Mucosa of descending colon (tissue), 3 donors: ENCODE measurements at places on chromosomes 11 and 22. TPM values are rescaled to one million over a fixed set of nuclear protein-coding genes. Genes with fewer than 3 reads are reported as not detected.
A peak's percentile ranks its signal among the peaks of the same experiment; 100 is the strongest.

DNA sequence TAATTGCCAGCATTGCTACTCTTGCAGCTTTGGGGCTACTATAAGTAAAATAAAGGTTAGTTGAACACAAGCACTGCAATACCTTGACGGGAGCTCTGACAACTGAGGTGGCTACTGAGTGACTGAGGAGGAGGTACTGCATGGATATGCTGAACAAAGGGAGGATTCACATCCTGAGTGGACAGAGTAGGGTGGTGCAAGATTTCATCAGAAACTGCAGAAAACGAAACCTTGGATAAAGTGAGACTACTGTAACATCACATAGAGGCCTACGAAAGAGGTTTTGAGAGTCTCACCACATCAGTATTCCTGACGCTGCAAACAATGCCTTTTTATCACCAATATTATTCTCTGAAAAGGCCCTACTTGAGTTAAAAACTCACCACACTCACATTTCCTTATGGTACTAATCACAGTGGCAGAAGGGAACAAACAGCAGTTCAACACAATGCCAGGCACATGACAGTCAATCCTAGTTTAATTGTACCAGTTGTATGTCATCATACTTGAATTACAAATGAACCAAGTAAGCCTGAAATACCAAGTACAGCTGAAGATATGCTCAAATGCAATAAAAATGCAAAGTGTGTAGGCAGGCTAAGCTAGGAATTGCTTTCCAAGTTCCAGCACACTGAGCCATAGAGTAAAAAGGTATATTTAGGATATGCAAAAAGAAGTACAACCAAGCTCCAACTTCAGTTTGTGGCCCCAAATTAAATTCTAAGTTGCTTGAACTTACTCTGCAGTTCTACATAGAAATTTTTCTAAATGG is 4.0 kb upstream of the GPR83 start:
- DNase-seq, result no peak

DNA sequence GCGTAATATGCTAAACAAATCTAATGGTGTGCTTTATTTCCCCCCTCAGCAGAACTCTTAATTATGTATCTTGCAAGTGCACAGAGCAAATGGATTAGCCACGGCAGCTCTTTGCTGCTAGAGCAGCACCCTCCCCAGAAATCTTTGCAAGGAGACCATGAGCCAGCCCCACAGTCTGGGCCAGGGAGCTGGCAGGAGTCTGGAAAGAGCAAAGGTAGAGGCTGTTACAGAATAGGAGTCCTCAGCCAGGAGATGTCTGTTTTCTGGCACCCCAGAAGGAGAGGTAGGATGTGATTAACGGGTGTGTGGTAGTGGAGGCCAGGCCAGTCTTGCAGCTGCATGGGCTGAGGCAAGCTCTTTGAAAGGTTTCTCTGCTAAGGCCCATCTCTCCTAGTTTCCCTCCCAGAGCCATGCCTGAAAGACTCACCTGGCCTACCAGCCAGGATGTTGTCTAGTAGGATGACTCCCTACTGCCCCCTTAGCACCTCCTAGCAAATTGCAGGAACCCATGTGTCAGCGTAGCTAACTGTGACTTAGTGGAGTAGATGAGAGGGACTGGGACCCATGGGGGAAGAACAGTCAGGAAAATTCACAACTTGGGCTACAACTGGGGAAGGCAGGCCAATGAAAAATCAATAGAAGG is 557.2 kb downstream of the BUD13 start:
- DNase-seq, result no peak

DNA sequence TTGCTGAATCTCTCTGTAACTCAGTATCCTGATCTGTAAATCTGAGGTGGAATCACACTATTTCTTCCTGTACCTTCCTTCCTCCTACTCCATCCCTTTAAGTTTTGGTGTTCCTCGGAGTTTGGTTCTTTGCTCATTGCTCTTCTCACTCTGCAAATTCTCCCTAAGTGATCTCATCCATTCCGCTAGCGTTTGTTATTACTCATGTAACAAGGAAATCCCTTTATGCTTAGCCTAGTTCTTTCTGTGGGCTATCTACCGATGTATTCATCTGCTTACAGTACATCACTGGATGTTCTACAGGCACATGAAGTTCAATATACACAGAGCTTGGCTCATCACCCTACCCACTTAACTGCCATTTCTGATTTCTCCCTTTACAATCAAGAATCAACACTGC is 1.6 kb upstream of the CEP295 start:
- no peak for DNase-seq

GRCh38 chr11:124167826-124168231 is 15.3 kb upstream of the OR10D3 start:
- no peak for DNase-seq

DNA sequence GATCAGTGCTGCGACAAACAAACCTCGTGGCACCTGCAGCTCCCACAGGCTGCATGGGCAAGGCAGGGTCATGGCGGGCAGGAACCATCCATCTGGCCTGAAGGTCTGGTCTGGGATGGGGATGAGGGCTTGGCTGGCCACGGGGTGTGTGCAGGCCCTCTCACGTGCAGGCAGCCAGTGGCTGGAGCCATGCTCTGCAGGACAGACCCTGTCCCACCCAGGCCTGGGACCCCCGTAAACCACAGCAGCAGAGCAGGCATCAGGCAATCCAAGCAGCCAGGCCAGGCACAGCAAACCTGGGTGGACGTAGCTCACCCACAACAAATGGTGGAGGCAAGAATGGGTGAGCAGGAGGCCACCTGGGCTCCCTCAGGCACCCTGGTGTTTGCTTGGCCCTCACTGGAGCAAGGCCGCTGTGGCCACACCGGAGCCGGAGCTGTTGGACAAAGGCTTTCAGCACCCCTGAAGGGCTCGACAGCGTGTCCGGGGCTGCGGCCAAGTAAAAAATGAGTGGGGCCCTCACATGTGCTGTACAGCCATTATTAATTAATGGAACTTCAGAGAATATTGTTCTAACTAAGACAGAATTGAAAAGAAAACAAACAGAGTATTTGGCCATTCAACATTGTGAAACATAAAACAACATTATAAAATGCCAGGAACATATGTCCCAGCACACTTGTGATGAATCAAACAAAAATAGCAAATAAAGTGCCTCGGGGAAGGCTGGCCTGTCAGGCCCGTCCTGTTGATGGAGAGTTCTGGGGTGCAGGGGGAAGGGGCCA is 24.0 kb upstream of the GNB1L start:
- no peak for DNase-seq

DNA sequence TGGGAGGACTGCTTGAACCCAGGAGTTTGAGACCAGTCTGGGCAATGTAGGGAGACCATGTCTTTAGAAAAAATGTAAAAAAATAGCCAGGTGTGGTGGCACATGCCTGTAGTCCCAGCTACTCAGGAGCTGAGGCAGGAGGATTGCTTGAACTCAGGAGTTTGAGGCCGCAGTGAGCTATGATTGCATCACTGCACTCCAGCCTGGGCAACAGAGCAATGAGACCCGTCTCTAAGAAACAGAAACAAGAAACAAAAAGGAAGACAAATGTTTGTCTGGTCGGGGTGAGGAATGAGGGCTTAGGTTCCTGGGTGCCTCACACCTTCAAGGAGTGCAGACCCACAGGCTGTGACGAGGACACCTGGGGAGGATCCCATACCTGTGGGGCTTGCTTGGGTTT is 191.9 kb downstream of the CEP164 start:
- no peak for DNase-seq

DNA sequence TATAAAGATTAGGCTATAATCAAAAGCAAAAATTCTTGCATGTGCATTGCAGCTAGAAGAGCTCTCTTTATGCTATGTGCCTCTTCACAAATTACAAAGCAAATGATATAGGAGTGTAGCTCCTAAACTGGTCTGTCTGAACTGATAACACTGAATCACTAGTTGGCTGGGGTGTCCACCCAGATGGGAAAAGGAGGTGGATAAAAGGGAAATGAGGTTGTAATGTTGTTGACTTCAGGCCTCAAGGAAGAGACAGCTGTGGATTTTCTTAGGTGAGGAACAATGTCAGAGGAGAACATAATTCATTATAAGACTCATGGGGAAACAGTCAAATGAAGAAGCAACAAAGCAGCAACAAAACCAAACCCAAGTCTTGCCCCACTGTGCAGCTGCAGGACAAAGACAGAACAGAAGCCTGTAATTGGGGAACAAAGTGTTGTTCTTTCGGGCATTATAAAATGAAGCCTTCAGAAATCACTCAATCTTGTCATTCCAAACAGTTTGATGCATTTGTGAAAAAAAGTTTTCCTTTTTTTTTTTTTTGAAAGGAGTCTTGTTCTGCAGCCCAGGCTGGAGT is 130.1 kb upstream of the DDI1 start:
- DNase-seq, result no peak

- no peak for DNase-seq
These were observed 785 bp downstream of the WT1 start for GRCh38 chr11:32434356-32435151.

DNA sequence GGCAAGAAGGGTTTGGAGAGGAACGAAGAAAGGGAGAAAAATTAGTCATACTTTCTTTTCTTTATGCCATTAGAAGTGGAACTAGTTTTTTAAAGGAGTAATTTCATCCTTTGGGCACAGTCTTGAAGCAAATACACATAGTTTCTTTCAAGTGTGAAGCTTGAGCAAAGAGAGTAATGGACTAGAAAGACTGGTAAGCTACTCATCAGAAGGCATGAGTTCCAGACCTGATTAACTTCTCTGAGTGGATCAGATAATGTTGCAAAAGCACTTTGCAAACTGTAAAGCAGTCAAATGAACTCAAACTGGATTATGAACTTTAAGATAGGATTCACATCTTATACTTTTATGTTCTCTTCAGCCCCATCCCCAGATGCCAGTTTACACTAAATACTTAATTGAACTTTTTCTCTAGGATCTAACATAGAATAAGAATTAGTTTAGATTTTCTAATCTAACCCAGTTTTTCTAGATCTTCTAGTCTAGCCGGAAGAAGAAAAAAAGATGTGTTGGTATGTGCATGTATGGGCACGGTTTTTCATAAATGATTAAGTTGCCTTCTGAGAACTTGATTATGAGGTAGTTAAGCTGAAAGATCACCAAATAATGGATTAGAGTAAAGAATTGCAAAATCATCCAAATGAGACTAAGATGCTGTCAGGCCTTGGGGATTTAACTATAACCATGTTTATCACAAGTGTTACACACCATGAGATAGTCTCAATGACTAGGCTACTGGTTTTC is 2.5 kb downstream of the DDIAS start:
- DNase-seq, result no peak

DNA sequence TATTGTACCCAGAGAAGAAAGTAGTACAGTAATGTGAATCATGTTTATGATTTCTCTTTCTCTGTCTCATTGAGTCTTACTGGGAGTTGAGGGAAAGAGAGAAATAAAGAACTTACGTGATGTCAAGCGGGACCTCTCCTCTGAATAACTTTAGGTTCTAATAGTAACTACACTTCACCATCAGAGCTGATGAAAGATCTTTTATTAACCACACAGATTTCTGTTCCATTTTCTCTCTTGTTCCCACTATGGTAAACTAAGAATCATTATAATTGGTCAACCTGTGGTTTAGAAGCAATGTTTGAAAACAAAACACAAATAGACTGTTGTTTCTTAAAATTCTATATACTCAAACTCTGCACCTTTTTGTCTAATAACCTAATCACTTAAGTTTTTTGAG is 142.3 kb downstream of the ELP4 start:
- DNase-seq, result no peak

DNA sequence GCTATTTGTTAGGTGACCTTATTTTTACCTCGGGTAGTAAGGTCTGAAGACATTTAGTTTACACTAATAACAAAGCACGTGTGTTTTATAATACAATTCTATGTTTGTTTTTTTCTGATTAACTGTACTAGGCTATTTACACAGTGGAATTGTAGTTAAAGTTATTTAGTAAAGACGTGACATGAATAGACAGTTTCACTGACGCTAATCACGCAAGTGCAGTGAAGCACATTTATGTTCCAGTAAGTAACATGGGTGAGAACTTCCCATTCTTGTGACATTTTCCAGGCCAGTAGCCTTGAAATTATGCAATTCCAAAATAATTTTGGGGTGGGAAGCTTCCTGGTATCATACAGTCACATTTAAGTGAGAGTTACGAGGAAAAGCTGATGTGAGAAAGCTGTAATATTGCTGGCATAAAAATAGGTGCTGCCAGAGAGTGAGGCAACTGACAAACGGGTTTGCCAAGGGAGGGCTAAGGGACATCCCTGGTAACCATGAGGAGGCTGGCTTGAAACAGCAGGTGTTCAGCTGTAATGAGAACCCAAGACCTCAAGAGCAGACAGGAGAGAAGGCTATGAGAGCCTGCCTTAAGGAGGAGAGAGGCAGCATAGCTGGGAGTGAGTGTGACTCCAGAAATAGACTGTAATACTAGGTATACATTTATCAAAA is 378.8 kb downstream of the DCDC1 start:
- no peak for DNase-seq

DNA sequence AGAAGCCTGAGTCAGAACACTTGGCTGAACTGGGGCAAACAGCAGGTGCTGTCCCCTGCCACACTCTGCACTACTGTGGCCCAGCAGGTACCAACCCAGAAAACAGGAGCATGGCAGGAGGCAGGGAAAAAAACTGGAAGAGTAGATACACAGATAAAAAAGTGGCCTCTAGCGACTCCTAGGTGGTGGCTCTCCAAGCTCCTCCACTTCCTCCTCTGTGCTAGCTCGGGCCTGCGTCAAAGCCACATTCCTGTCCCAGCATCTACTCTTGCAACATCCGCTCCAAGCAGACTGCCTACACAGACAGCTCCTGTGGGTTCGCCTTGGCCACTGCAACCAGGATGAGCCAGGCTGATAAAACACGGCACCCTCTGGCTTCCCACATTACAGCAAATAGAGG is 6.9 kb downstream of the OR8B12 start:
- DNase-seq, result peak; percentile 22

DNA sequence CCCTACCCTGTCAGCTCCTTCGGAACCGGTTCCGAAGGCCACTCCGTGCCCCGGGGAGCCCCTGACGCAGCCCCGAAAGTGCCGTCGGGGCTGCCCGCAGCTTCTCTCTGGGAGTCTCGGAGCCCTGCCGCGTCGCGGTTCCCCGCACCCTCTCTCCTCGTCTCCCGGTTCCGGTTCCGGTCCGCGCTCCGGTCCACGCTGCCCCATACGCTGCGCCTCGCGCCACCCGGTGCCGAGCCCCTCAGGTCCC is 618 bp downstream of the MTA2 start:
- no peak for DNase-seq

- no peak for DNase-seq
These were observed 190.9 kb downstream of the ADAMTS15 start for GRCh38 chr11:130639369-130639768.

GRCh38 chr11:128757886-128758612 is 64.2 kb downstream of the FLI1 start:
- no peak for DNase-seq

GRCh38 chr11:91707652-91708482 is 516.8 kb upstream of the FAT3 start:
- no peak for DNase-seq

Gene CAPRIN1
- 172 TPM for total RNA-seq

Gene ROBO4
- total RNA-seq, result 7.9 TPM

Gene CD248
- total RNA-seq, result 28.5 TPM

Gene E2F8
- total RNA-seq, result 10.4 TPM

Gene KRTAP5-8
- total RNA-seq, result 1.1 TPM
